ENCODE measurements at places on chromosomes 6 and 20. TPM values are rescaled to one million over a fixed set of nuclear protein-coding genes. Genes with fewer than 3 reads are reported as not detected.

The SPTLC3 gene
- 3.0 TPM for polyA plus RNA-seq

The UQCC2 gene
- polyA plus RNA-seq, result 40.8 TPM

The OVOL2 gene
- 2.7 TPM for polyA plus RNA-seq

The ZC2HC1B gene
- not detected for polyA plus RNA-seq

The SPATA25 gene
- polyA plus RNA-seq, result 0.97 TPM

The SYNCRIP gene
- polyA plus RNA-seq, result 55.1 TPM

- DNase-seq, result peak; percentile 40
Observed at GRCh38 chr6:35294308-35294945, 3.2 kb upstream of the DEF6 start.

- DNase-seq, result no peak
Observed at GRCh38 chr6:90062667-90063066, 168.4 kb downstream of the GJA10 start.

DNA sequence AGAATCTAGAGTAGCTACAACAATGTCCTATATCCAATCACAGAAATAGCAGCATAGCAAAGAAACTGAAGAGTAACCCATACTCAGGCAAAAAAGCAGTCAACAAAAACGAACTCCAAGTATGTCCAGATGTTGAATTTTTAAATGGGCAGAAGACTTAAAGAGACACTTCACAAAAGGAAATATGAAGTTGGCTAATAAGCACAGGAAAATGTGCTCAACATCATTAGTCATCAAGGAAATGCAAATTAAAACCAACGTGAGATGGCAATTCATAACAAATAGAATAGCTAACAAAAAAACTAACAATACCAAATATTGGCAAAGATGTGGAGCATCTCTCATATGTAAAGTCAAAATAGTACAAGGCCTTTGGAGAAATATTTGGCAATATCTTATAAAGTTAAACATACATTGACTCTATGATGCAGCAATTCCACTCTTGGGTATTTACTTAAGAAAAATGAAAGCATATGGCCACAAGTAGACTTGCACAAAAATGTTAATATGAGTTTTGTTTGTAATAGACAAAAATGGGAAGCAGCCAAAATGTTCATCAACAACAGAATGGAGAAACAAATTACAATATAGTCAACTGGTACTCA lies 37.7 kb downstream of the FRK start:
- DNase-seq, result no peak

- DNase-seq, result peak; percentile 14
Observed at GRCh38 chr20:19397666-19398065, 185.2 kb downstream of the SLC24A3 start.

DNA sequence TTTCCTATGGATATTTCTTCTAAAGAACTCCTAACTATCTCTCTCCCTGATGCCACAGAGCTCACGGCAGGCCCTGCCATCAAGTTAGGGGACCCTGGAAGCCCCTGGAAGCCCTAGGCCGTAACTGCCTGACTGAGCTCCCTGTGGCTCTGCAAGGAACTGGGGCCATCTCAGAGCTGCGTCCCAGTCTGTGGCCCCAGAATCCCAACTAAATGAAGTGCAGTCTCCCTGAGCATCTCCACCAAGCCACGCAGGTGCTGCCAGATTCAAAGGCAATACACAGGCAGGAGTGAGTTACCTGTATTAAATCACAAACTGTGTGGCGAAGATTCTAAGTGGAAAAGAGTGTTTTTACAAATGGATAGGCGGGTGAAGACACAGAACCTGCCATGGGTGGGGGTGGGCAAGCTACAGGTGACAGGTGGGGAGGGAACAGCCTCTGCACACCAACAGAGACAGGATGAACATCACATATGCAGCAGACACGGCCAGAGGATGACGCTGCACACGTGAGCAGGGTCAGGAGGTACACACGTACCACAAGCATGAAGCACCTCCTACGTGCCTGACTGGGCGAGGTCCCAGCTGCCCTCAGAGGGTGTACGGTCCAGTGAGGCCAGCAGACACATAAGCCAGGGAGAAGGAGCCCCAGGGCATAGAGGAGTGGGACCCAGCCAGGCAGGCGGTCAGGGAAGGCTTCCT lies 358.5 kb downstream of the ZFAND3 start:
- DNase-seq, result no peak

- DNase-seq, result peak; percentile 75
Observed at GRCh38 chr6:41652866-41653652, 14.8 kb downstream of the MDFI start.

DNA sequence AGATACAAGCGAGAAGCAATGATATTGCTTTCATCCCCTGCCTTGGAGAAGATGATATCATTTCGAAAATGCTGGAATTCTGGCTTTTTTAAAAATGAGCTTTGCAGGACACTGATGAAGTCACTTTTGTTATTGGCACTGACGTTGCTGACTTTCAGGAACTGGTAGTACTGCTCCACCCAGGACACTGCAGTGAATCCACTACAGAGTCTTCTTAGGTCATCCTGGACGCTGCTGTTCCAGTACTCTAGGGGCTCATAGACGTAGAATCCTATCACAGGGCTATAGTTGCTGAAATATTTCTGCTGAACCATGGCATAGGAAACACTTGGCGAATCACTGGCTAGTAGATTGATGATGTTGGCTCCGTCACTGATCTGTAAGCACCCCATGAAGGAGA lies 97.2 kb downstream of the OPN5 start:
- DNase-seq, result no peak

DNA sequence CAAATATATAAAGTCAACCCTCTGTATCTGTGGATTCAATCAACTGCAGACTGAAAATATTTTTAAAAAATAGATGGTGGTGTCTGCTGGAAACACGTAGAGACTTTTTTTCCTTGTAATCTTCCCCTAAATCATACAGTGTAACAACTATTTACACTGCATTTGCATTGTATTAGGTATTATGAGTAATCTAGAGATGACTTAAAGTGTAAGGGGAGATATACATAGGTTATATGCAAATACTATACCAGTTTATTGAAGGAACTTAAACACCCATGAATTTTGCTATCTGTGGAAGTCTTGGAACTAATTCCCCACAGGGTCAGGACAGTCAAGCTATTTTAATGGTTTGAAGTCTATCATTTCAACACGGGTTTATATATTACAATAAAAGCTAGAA lies 10.2 kb downstream of the HDAC2 start:
- no peak for DNase-seq

GRCh38 chr6:157550114-157550989 lies 169.4 kb downstream of the ZDHHC14 start:
- no peak for DNase-seq

DNA sequence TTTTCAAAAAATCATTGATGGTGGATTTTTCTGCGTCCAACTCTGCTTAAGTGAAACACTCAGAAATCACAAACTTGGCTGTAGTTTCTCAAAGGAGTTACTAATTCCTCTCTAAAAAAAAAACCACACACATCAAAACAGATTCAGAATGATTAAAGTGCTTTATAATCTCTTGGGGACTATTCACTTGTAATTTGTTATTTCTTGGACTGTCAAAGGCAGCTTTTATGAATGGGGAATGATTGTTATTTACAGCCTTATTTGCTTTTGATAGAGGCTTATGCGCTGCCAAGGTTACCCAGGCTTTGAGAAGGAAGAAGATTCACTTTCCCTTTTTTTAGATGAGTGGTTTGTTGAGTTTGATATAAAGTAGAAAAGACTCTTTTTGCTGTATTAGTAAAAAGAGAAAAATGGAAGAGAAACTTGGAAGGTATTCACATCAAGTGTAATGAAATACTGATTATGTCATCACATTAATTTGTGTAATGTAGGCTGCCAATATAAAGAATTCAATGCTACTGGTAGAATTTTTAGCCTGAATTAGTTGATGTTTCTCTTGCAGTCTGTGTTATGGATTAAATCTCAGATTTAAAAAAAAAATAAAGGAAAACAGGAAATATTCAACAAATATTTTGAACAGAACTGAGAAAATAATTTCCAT lies 381.0 kb upstream of the SASH1 start:
- DNase-seq, result no peak

- DNase-seq, result no peak
Observed at GRCh38 chr20:22768266-22769178, 184.2 kb upstream of the FOXA2 start.

GRCh38 chr6:72649032-72649984 lies 27.4 kb downstream of the KCNQ5 start:
- DNase-seq, result peak; percentile 9

DNA sequence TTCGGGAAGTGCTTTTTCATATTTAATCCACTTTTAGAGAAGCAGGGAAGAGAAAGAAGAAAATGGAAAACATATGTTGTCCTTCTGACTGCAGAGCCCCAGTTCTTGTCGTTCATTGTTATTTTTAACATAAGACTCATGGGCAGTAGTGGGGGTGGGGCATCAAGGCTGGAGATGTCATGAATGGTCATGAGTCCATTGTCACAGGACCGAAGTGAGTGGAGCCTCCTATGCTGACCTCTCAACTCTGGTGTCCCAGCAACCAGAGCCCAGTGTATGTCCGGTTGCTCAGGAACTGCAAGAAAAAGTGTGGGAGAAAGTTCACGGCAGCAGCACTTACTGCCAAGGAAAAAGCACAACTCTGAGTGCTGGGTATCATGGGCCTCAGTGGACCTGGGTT lies 108.6 kb downstream of the BANF2 start:
- DNase-seq, result peak; percentile 63

- DNase-seq, result no peak
Observed at GRCh38 chr6:161346717-161347116, 72.9 kb upstream of the AGPAT4 start.

DNA sequence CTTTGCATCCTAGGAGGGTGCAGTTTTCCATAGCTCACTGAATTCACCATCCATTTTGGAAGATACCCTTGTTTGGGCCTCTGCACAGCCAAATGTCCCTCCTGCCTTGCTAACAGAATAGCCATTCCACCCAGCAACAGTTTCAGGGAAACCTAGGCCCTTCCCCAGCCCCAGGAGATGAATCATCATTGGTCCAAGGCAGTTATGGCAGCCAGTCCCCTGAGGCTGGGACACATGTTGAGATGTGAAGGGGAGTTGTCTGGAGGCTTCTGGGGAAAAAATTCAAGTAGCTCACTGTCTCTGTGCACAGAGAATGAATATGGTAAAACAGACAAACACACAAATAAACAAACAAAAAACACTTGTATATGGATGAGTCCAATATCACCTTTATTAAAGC lies 17.4 kb upstream of the SIRPB2 start:
- no peak for DNase-seq

GRCh38 chr6:128519132-128519930 lies 1.1 kb downstream of the PTPRK start:
- DNase-seq, result peak; percentile 72

DNA sequence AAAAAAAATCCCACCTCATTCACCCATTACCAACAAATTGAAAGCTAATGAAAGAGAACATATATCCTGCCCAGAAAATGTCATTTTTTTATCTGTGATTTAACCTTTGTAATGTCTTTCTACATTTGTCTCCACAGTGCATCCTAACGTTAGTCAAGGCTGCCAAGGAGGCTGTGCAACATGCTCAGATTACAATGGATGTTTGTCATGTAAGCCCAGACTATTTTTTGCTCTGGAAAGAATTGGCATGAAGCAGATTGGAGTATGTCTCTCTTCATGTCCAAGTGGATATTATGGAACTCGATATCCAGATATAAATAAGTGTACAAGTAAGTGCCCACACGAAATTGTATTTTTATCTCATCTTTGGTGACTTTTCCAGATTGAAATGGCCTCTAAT lies 30.0 kb downstream of the RSPO3 start:
- peak; percentile 78 for DNase-seq

DNA sequence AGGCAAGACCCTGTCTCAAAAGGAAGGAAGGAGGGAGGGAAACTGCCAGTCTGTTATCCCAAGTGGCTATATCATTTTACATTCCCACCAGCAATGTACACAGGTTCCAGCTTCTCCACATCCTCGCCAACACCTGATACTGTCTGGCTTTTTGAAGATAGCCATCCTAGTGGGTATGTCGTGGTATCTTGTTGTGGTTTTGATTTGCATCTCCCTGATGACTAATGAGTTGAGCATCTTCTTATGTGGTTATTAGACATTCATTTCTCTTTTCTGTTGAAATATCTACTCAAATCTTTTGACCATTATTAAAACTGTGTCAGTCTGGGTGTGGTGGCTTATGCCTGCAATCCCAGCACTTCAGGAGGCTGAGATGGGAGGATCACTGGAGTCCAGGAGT lies 47.9 kb upstream of the ARID1B start:
- no peak for DNase-seq

- DNase-seq, result no peak
Observed at GRCh38 chr6:2845880-2846208, 4.2 kb upstream of the SERPINB1 start.

DNA sequence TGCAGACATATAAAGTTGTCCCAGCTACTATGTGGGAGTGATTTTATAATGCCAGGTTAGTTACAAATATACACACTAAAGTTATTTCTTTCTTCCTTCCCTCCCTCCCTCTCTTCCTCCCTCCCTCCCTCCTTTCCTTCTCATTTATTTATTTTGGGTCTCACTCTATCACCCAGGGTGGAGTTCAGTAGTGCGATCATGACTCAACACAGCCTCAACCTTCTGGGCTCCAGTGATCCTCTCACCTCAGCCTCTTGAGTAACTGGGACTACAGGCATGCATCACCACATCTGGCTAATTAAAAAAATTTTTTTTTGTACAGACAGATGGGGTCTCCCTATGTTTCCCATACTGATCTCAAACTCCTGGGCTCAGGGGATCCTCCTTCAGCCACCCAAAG lies 59.2 kb downstream of the PHF20 start:
- DNase-seq, result no peak

DNA sequence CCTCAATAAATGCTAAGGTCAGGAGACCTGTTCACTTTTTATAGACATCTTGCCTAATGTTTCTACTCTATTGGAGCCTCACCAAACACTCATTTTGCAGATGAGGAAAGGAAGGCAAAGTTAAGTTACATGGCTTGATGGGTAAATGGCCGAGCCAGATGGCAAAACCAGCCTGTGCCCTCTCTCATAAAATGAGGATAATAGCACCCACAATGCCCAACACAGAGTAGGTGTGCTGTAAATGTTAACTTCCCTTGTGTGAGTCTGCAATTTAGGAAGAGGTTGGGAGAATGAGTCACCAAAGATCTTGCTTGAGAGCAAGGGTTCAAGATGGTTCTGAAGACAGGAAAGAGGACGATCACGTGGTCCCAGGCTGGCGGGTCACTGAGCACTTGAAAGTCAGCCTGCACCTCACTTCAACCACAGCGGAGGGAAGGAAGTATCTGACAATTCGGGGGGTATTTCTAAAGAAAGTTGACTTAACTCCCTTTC lies 3.3 kb downstream of the KCNK5 start:
- no peak for DNase-seq

- no peak for DNase-seq
Observed at GRCh38 chr20:44773070-44773829, 27.6 kb downstream of the KCNK15 start.

- DNase-seq, result no peak
Observed at GRCh38 chr20:57532104-57532503, 7.2 kb upstream of the CTCFL start.

- DNase-seq, result no peak
Observed at GRCh38 chr6:87049779-87050178, 45.1 kb downstream of the CGA start.

Data from lung (tissue), 17 donors.